ENCODE measurements at places on chromosomes 2 and 18.

GRCh38 chr2:65991381-65992197, 443.3 kb upstream of the MEIS1 start:
- no peak for DNase-seq

GRCh38 chr18:46449033-46449432, 208.0 kb downstream of the LOXHD1 start:
- DNase-seq = no peak

DNA sequence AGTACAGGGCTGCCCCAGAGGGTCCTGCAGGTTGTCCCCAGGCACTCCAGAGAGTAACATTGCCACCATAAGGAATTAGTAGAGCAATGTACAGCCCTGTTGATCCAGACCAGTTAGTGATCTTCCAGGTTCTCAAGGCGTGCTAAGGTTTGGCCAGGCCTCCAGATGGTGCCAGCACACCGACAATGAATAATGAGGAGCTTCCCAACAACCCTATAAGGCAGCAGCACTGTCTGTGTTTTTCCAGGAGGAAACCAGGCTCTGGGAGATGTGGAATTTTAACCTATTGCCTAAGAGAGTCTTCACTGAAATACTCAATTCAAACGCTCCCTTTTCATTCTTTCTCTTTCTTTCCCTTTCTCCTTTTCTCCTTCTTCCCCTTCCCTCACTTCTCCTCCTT, 122.1 kb downstream of the MGAT5 start:
- no peak for DNase-seq

- no peak for DNase-seq
These were observed 7.3 kb downstream of the COQ10B start for GRCh38 chr2:197460649-197461048.

GRCh38 chr18:59208602-59209125, 11.3 kb upstream of the GRP start:
- DNase-seq = no peak

- DNase-seq = no peak
These were observed 8.5 kb downstream of the RAB17 start for GRCh38 chr2:237581751-237582746.

GRCh38 chr18:13443552-13443951, 225.0 kb downstream of the LDLRAD4 start:
- no peak for DNase-seq

- DNase-seq = no peak
These were observed 29.5 kb downstream of the FLACC1 start for GRCh38 chr2:201327678-201328077.

DNA sequence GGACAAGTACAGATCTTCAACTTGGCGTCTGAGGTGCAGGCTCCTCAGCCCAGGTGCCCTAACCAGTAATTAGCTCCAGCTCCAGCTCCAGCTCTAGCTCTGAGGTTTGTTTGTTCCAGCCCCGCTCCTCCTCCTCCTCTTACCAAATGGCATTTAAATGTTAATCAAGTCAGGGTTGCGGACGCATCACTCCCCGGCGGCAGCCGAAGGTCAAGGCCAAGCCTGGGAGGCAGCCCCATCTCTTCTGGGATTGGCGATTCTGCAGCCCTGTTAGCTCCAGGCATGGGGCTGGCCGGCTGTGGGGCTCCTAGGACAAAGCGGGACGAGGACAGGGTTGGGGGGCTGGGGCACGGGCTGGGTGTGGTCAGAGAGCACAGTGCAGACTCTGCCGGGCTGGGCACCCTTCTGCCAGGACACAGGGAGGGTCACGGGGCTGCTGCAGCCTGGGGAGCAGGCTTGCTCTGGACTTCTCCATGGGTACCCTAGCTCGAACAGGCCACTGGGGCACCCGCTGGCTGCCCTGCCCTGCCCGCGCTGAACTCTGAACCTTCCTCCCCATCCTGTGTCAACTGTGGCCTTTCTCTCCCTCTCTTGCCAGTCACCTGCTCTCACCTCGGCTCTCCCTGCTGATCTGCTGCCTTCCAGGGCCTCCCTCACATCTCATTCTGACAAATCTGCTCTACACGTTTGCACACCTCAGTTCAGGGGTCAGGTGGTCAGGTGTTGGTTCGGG, 203.3 kb downstream of the CELF4 start:
- DNase-seq = no peak

GRCh38 chr2:215436705-215437565, 1.1 kb upstream of the FN1 start:
- DNase-seq = no peak

- no peak for DNase-seq
These were observed 151.8 kb downstream of the ANKRD30BL start for GRCh38 chr2:132009874-132010521.

DNA sequence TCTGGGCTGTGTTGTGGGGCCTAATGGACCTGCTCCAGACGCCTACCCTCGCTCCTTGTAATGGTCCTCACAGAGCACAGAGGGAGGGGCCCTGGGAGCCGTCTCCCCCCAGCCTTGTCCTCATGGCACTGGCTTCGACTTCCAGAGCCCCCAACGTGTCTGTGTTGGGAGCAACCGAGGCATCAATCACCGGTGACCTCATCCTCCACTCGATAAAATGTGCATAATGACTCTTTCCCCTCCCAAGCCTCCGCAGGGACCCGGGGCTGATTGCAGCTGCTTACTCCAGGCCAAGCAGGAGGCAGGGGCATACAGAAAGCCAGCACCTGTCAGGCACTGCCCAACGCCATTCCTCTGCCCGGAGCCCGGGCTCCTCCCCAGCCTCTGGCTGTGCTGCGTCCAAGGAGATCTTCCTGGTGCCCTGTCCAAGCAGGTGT, 271.7 kb downstream of the NDUFA10 start:
- DNase-seq = no peak

- no peak for DNase-seq
These were observed 29.8 kb downstream of the KCNE4 start for GRCh38 chr2:223081789-223082188.

DNA sequence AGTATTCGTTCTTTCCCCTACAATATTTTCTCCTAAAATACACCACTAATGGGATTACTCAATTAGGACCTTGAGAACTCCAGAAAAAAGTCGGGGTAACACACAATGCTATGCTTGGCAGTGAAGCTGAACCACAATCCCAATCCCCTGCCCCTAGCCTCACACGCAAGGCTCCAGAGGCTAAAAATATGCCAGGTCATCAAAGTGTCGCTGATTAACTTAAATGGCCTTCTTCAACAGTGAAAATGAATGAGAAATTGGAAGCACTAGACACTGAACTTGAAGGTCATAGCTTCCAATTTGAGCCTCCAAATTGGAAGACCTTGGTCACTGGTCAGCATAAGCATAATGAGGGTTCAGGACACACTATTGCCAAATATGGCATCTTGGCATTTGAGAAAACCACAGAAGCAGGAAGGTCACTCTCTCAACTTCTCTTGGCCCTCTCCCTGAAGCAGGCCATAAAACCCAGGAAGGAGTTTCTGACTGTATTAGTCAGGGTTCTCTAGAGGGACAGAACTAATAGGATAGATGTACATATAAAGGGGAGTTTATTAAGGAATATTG, 86.0 kb upstream of the SATB2 start:
- DNase-seq = no peak

DNA sequence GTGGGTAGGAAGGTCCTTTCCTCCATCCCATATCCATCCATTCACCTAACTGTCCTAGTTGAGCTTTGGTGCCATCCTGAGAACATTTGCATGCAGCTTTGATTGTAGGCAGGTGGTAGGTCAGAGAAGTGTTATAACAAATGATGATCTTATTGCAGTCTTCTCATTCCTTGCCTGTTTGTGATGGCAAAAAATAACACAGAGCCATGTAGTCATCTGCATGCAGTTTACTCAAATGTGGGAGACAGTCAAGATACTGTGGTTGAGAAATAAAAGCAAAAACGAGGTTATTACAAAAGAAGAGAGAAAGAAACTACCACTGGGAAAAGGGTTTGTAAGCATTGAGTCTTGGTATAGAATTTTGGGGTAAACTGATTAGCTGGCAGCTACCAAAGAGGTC, 66.3 kb downstream of the AOX1 start:
- no peak for DNase-seq

DNA sequence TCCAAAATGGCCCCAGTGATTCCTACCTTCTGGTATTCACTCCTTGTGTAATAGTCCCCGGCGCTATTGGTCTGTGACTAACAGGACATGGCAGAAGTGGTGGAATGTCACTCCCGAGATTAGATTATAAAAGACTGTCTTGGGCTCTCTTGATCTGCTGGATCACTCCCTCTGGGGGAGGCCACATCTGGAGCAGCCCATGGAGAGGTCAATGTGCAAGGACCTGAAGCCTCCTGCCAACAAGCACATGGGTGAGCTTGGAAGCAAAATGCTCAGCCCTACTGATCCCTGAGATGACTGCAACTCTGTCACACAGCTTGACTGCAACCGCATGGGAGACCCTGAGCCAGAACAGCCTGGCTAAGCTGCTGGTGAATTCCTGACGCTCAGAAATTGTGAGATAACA, 94.3 kb upstream of the GLI2 start:
- DNase-seq = no peak

DNA sequence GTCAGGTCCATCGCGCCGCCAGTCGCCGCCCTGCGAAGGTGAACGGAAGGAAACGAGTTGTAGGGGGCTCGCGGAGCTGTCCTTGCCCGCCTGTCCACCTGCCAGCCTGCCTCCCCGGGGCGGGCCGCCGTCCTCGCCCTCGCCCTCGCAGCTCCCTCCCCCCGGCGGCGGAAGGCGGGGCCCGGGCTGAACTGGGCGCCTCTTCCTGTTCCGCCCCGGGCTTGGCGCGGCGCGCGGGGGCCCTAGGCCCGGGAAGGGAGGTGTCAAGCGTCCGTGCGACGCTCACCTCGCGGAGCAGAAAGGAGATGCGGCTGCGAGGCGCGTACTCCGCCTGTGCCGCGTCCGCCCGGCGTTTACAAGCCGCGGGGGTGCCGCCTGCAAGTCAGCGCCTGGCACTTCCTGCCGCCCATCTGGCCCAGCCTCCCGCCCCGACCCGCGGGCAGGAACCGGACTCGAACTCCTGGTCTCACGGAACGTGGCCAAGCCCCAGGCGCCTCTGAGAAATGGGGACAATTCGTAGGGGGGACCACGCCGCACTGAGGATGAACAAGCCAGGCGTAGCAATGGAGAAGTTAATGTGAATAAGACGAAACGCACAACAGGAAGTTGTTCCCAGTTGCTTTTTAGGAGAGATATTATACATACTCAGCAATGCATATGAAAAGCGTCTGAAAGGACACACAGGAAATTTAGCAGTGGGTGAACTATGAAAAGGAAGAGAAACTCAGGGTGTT, at the start of gene CNPPD1:
CNPPD1 (minus strand) TSS at position 108 of the 734 bp plus-strand sequence; CDS start at position 11, 97 bp downstream.
- DNase-seq = peak; percentile 79

DNA sequence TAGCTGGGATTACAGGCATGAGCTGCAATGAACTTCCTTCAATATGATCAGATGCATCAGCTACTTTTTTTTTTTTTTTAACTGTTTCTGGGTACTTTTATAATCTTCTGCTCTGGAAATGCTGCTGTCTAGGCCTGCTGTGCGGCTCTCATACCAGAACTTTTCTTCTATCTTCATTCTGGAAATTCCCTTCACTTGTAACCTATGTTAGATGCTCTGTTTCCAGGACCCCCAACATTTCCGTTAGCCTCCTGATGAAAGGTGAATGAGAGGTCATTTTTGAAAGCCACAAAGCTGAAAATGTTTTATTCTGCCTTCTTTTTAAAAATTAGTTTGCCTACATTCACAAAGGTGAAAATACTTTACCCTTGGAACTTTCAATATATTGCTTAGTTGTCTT, 8.6 kb downstream of the AGFG1 start:
- DNase-seq = no peak

DNA sequence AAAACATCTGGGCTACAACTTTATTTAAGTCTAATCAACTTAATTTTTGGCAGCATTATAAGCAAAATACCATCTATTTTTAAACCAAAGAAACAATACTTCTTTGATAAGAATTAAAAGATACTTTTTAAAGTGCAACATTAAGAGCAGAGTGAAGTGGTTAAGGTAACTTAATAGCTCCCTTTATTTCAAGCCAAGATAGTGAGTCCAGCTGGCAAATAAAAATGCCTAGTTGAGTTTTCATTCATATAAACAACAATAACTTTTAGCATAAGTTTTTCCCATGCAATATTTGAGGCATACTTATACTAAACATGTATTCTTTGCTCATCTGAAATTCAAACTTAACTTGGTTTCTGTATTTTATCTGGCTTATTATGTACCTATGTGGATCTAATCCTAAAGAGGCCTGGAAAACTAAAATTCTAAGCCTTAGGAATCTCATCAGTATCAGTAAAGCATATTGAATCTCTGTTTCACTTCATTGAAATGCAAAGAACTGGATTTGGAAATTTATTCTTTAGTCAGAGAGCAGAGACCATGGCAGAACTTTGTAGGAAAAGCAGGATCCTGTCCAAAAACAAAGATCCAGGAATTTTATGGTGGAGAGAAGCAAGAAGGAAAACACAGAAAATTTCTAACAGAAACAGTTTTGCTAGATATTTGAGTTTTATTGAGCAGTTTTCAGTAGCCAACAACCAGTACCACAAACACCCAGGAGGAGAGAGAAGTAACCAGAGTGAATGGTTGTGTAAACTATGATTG, 95.9 kb downstream of the COL3A1 start:
- no peak for DNase-seq
